ENCODE measurements at places on chromosomes 5 and 9.

DNA sequence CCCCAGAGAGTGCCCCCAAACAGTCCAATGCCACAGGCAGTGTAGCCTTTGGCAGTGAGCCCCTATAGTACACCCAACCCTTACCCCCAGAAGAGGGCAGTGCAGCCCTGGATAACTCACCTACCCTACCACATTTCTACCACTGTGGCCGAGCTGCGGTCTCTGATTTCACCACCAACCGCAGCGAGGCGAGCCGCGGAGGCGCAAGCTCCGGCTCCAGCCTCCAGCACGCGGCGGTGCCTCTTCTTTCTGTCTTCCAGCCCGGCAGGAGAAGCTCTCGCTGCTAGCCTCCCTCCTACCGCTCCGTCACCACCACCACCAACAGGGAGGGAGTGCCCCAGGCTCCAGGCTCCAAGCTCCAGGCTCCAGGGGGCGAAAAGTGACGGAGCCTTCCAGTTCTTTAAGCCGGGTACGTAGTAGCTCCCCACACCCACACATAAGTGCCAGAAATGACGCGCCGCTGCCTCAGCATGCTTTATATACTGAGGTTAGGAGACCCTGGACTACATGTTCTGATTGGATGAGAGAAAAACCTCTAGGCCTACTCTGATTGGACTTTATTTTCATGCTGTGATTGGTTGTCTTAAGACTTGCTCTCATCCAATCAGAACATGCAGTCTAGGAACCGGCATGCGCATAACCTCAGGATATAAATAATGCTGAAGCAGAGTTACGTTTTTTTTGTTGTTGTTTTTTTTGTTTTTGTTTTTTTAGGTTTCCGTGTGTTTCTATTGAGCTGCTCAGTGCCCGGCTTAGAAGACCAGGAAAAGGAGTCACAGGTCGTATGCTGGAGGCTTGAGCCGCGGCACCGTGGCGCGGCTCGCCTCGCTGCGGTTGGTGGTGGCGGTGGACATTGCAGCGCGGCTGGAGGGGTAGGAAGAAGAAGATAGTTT lies at the start of gene PCAT7:
PCAT7 (plus strand) TSS at position 645 of the 893 bp plus-strand sequence.
- no peak for DNase-seq

DNA sequence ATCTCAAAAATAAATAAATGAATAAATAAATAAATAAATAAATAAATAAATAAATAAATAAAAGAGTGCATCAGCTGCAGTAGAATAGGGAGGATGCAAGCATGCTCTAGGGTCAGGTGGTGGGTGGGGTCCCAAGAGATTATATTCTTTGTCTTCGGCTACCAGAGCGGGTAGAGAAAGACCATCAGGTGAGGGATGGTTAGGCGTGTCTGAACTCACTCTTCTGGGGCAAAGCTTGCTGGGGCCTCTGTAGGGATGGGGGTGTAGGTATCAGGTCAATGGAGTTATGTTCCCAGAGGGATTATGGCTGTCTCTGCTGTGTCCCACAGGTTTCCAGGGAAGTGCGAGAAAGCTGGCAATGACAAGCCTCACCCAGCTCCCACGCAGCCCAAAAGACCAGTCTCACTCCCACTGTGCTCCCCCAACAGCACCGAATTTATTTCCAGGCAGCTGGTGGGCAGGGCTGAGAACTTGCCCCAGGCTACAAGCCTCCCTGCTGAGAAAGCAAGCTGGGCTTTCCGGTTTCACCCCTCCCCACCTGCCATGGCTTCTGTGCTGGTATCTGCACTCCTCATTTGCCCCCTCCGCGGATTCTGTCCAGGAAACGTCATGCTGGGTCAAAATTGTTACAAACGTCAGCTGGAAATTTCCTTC lies 180.8 kb downstream of the LURAP1L start:
- no peak for DNase-seq

GRCh38 chr5:101662263-101662662 lies 633.8 kb downstream of the SLCO4C1 start:
- DNase-seq = no peak

- DNase-seq = no peak
Measured at GRCh38 chr9:624935-625500, 216.5 kb upstream of the DMRT1 start.

DNA sequence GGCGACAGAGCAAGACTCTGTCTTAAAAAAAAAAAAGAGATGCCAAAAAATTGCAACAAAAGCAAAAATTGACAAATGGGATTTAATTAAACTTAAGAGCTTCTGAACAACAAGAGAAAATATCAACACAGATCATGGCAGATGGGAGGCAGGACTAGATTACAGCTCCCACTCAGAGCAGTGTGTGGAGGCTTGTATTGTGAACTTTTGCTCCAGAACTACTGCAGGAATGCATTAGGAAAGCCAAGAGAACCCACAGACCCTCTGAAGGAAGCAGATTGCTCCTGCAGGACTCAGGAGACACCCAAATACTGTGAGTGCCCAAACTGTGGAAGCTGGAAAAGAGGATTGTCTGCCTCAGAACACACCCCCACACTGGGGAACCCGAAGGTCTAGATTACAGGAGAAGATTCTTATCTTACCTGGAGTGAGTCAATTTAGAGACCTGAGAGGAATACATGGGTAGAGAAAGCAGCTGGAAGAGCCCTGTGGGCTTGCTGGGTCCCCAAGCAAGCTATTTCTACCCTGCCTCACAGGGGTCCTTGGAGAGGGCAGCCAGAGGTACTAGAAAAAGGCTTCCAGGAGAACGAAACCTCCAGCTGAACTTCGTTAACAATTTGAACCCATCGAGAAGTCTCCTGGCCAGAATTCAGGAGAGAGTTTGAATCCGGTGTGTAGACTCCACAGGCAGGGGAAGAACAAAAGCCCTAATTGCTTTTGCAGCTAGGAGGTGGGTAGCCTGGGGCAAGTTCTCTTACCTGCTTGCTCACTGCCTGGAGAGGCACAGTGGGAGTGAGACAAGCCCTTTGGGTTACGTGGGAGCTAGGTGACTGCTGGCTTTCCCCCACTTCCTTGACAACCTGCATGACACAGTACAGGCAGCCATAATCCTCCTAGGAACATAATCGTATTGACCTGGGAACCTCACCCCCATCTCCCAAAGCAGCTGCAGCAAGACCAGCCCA lies 593.4 kb upstream of the RGMB start:
- DNase-seq = no peak

- no peak for DNase-seq
Measured at GRCh38 chr9:2904242-2904930, 60.5 kb upstream of the PUM3 start.

GRCh38 chr9:91740701-91741100 lies 209.3 kb downstream of the ROR2 start:
- peak; percentile 88 for DNase-seq

DNA sequence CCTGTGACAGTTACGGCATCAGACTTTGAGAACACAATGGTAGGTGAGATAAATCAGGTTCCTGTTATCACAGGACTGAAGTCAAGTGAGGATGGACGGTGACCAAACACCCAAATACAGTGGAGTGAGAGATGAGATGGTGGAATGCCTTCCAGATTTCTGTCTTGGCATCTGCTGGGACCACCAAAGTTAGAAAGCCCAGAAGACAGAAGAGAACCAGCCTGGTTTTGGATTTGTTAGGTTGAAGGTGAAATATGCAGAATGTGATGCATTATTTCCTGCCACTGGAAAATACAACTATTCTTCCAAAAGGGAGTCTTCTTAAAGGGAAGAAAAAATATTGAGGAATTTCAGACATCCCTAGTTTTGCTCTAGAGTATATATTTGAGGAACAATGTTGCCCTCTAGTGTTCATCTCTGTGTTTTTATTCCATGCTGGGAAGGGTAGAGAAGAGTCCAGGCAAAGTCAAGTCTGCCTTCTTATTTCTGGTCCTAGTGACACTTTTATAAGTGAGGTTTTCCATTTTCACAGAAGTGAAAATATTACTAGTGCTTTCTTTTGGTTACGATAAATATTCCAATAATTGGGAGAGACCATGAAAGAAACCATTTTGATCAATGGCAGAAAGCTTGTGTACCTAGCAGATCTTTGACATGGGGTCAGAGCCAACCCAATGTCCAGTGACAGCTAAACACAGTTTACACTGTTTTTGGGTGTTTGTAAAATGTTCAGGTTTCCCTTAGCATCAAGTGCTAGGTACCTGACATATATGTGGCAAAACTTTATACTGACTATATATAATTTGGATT lies 142.3 kb upstream of the ANKH start:
- peak; percentile 80 for DNase-seq

DNA sequence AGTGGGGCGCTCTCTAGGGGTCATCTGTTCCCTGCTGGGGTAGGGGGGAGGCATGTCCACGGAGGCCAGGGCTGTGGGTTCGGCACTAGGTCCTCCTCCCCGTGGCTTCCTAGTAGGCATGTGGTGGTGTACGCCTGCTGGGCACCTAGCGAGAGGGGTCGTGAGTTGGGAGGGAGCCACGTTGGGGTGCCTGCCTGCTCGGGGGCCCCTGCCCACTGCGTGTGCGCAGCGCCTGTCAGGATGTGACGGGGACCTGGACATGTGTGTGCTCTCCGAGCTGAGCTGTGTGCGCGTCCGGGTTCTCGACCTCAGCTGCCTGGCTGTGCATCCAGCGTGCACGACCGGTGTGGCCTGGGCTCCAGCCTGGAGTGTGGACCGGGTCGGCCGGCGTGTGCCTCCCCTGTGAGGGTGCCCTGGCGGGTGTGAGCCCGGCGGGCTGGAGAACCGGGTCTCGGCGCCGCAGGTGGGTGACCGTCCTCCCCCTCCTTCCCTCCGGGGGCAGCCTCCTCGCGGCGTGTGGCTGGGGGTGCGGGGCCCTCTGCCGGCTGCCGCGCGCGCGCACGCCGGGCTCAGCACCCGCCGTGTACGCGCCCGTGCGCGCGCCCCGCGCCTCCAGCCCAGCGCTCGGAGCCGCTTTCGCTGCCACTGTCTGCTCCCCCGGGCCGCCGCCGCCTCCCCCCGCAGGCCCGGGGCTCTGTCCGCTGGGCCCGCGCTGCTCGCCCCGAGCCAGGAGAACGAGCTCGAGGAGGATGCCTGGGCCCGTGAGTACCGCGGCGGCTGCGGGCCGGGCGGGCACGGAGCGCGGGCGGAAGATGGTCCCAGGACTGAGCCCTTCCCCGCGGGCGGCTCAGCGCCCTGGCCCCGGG lies at the start of gene PRR7:
PRR7 (plus strand) TSS at position 615 of the 866 bp plus-strand sequence. CDS start 8,254 bp downstream, outside the sequence.
- peak; percentile 64 for DNase-seq

DNA sequence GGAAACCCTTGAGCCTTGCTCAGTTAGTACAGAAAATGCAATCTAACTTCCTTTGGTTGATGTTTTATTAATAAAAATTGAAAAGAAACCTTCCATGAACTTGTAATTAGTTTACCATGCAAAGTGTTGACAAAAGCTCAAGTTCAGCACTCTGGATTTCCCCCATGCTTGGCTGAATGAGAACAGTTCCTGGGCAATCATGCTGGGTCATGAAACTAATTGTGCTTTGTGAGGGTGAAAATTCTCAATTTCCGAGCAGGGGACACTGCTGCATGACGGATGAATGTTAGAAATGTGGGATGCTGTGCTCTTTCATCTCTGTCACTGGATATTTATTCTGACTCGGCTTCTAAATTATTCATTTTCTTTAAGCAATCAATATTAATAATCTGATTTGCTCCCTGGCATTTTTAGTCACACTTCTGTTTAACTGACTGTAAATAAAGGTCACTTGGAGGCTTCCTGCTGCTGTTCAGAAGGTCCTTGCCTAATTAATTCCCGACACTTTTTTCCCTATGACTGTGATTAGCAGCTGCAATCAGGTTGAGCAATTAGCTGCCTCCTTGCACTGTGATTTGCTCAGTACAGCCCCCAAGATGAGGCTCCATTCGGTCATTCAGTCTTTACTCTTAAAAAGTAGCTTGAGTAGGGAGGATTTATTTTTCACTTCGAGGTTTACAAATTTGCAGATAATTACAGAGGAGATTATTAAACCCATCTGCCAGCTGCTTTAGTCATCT lies 678.1 kb upstream of the ZNF608 start:
- DNase-seq = no peak

GRCh38 chr9:73183917-73184861 lies 32.5 kb downstream of the ANXA1 start:
- DNase-seq = peak; percentile 65

DNA sequence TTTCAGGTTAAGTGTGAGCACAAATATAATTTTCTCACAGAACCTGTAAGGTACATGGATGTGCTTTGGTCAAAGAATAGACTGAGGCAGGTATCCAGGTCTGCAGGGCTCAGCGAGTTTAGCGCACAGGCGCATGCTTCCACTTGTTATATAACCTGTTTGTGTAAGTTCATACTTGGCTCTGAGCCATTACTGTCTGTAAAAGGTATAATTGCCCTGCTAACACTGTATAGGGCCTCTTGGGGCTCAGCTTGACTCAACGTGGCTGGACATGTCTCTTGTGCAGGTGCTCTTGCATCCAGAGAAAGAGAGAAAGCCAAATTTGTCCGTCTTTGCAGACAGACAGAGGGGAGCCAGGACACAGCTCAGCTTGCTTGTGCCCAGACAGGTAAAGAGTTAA lies 759.6 kb downstream of the MTRR start:
- DNase-seq = no peak

DNA sequence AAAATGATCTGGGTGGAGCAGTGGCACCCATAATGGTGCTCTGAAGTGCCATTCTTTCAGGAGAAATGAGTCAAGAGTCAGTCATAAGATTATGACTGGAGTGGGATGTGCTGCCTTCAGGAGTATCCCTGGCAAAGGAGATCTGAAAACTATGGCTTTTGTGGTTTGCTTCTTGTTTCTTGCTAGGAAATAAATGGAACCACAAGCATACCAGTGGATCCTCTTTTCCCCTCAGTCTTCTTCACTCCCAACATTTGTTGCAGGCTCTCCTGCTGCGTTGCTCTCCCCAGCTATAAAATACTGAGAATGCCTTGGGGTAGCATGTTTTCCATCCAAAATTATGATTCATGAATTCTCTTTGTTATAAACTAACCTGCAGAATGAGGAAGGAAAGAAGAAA lies 199.1 kb downstream of the NNT start:
- DNase-seq = peak; percentile 20

DNA sequence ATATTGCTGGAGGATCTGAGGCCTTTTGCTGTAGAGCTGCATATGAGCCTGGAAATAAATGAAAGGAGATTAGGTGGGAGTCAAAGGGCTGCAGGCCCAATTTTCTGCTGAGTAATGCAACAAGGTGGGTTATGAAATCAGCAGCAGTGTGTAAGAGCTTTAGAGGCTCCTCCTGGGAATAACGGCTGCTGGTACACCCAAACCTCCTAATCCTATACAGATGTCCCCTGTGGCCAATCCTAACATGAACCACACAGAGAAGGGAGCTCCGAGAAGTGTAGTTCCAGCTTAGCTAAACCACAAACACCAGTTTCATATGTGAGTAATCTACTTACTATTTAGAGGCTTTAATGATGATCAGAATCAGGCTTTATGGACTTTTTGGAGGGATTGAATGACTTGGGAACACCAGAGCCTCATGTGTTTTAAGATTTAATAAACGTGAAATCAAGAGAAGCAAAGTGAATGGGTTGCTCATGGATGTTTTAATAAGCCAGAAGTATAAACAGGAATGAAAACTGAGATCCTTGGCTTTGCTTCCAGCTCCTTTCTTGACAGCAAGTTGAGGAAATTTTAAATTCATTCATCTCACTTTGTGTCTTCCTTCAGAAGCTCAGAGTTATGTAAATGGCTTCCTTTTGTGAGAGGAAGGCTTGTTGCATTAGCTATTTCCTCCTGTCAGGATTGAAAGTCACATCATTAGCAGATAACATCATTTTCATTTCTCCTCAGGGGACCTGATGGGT lies 437.5 kb downstream of the TMEM232 start:
- DNase-seq = no peak

- no peak for DNase-seq
Measured at GRCh38 chr5:137394380-137394779, 104.7 kb downstream of the SPOCK1 start.
